ENCODE measurements at places on chromosomes 16 and 17. TPM values are rescaled to one million over a fixed set of nuclear protein-coding genes. Genes with fewer than 3 reads are reported as not detected.

DNA sequence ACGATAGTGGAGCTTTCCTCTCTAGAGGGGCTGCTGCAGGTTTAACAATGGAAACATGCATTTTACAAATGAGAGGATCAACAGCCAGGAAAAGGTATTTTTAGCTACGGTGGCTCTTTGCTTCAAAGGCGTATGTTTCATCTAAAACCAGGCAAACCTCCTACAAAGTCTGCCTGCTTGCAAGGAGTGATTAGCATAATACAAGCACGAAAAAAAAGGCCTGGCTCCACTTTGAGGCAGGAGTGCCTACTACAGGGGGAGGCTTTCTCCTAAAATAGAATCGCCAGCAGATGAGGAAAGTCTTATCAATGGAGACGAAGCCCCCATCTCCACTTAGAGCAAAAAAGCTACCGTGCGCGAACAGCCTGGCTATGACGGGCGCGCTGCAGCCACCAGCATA is 27.1 kb upstream of the MTSS2 start:
- DNase-seq, result no peak

GRCh38 chr16:2155977-2156848 is 631 bp downstream of the TRAF7 start:
- no peak for DNase-seq

DNA sequence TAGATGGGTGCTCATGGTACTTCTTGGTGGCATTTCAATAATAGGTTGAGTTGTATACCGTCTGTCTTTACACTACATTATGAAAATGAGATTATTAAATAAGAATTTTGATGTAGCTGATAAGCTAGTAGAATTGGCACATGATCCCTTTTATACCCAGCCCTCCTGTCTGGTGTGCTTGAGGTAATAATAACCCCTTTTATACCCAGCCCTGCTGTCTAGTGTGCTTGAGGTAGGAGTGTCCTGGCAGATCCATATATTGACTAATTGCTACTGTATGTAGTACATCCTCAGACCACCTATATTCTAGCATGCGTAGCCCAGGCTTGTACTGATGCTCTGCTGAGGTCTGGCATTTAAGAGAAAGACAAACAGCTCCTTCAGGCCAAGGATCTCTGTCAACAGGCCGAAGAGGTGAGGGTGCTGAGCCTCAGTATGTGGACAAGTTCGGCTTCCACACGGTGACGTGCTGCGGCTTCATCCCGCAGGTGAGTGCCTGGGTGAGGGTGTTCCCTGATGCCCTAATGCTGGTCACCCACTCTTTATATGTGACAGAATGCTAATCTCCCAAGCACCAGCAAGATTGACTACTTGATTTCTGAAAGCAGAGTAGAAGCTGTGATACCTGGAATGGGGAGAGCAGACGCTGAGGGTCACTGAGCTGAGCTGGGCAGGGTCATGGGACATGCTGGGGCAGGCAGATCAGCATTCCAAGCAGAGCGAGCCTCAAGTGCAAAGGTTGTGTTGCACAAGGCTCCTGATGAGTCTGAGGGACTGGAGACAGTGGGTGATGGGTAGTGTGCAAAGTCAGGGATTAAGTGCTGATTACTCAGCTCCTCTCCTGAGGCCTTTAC is 5.7 kb downstream of the FN3K start:
- DNase-seq, result no peak

DNA sequence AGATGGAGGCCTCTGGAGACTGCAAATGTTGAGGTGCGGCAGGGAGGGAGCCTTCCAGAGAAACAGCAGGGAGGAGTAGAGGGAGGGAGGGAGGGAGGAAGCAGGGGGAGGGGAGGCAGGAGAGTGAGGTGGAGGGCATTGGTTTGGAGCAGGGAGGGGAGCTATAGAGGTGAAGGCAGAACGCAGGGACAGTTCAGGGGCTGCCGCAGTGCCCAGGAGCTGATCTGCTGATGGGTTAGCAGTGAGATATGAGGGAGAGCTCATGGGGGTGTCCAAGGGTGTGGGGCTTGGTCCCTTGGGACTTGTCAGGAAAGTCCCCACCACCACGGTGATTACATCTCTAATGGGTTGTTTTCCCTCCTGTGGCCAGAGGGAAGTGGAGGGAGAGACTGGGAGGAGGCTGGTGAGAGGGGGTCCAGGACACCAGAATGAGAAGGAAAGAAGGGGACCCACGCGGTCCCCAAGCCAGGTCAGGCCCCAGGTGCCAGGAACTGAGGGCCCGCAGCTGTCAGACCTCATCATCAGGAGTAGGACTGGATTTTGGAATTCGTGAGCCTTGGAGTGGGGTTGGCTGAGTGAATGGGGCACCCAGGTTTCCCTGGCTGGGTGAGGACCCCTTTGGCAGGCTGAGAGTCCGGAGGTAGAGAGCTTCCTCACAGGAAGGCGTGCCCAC is 11.2 kb downstream of the CA4 start:
- no peak for DNase-seq

DNA sequence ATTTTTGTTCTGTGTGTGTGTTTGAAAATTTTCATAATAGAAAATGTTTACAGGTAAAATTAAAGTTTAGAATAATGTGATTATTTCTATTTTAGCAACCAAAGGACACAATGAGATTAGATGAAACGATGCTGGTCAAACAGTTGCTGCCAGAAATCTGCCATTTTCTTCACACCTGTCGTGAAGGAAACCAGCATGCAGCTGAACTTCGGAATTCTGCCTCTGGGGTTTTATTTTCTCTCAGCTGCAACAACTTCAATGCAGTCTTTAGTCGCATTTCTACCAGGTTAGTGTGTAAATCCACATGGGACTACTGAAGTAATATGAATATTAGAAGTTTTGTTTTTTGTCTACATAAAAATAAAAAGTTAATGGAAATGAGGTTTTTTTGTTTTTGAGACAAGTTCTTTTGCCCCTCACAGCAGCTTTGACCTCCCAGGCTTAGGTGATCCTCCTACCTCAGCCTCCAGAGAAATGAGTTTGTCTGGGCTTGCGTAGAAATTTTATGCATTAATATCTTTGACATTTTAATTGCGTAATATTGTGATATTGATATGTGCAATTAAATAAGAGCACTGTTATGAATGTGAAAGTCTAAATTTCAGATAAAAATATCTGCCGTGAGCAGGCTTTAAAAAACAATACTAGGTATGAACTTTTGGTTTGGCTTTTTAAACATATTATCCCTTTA is 68.5 kb downstream of the NF1 start:
- DNase-seq, result no peak

- DNase-seq, result no peak
Measured at GRCh38 chr17:37446027-37446426, 39.3 kb downstream of the TADA2A start.

DNA sequence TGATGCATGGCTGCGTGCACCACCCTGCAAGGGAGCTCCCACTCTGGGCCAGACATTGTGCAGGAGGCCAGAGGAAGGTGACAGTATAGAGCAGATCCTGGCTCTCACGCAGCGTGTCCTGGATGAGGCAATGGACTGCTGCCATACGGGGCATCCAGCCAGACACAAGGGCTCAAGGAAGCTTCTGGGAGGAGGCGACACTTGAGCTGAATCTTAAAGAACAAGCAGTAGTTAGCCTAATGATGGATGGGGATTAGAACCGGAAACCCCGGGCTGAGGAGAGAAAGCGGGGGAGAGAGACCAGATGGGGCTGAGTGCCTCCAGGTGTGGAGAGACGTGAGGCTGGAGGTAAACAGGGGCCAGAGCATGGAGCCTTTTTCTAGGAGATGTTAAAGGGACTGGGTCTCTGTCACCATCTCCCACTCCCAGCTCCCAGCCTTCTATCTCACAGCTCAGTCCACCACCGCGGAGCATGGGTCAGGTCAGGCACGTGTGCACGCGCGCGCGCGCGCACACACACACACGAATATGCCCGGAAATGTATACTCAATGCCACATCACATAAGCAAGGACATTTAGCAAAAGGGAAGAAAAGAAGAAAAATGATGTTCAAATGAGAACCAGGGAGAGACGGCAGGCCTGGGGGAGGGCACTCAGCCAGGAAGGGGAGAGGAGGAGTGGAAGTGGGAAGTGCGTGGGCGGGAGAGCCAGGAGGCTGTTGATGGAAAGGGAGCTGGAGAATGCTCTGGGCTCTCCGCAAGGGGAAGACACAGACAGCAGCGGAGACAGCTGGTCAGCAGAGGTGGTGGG is 46.3 kb downstream of the CCDC42 start:
- DNase-seq, result peak; percentile 45

- peak; percentile 99 for DNase-seq
Measured at GRCh38 chr17:76182016-76182764, 41.1 kb upstream of the FOXJ1 start.

Gene CTRL
- 3.5 TPM for total RNA-seq

Gene IGF2BP1
- total RNA-seq, result not detected

Gene CES5A
- total RNA-seq, result not detected
